ENCODE measurements at places on chromosomes 16 and 17.

DNA sequence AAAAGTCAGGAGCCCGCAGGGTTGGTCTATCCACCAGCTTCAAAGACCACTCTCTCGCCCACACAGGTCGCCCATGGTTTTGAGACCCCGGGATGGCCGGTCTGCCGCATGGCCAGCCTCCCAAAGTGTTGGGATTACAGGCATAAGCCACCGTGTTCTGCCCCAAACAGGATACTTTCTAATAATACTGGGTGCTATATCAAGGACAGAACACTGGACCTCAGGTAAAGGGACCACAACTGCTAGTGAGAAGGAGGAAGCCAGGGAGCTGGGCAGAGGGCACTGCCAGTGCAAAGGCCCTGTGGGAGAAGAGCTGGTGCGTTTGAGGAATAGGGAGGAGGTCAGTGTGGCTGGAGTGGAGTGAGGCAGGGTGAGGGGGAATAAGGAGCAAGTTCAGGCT, 34.1 kb downstream of the IL21R start:
- DNase-seq, result no peak

DNA sequence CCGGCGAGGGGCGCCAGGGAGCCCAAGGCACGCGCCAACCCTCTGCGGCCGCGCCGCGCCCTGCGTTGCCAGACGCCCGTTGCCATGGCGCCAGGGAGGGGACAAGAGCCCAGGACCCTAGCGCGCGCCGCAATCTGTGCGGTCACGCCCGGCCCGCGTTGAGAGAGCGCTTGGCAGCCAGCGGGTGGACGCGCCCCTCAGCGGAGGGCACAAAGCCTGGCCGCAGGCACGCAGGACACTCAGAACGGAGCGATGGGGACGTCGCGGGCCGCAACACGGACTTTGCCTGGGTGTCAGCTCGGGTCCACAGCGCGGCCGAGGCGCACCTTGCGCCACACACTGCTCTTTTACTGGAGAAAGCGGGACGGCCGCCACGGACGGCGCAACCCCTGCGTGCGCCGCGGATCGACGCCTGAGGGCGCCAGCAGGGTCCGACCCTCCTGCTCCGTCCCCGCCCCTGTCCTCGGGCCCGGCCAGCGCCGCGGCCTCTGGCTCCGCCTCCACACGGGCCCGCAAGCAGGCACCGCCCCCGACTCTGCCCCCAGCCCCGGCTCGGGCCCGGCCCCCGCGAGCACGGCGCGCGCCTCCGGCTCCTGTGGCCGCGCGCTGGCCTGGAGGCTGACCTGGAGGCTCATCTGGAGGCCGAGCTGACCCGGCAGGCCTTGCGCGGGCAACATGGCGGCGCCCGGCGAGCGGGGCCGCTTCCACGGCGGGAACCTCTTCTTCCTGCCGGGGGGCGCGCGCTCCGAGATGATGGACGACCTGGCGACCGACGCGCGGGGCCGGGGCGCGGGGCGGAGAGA, at the start of gene GFER:
TSS of gene GFER (plus strand) at position 650 of the 803 bp plus-strand sequence. CDS start at position 676, 26 bp downstream.
- DNase-seq, result peak; percentile 51

- no peak for DNase-seq
Observed at GRCh38 chr16:88640039-88640495, 1.7 kb downstream of the IL17C start.

GRCh38 chr16:85469929-85470590, 143.1 kb upstream of the GSE1 start:
- DNase-seq, result no peak

DNA sequence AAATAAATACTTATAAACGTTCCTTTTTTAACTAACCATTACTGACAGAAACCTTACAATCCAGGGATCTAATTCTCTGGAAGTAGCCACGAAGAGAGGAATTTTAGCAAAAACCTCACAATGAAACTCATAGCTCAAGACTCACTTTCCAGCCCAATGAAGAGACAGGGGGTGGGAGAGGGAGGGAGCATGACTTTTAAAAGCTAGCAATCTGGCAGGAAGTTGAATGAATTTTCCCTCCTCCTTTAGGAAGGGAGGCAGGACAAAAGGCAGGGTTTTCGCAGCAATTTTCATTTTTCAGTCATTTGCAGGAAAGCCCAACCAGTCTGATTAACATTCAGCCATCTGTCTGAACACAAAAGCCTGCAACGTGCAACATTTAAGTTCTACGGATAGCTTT, 381.5 kb upstream of the PSMD7 start:
- DNase-seq, result no peak

DNA sequence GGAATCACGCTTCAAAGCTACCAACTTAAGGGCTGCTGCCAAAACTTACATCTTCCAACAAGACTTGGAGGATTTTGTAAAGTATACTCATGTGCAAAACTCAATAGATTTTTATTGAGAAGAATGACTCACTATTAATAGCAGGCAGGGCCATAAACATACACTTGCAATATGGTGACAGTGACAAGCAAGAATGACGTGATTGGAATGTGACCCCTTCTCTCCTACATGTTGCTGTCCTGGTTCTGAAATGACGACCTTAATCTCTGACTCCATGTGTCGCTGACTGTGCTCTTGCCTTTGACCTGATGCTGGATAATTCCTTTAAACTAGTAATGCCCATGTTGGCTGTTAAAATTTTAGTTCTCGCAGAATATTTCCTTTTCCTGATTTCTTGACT, 174.5 kb downstream of the PARN start:
- no peak for DNase-seq
